ENCODE measurements at places on chromosomes 7 and 10. TPM values are rescaled to one million over a fixed set of nuclear protein-coding genes. Genes with fewer than 3 reads are reported as not detected.

- no peak for DNase-seq
These were observed 61.6 kb downstream of the MICALL2 start for GRCh38 chr7:1397491-1398327.

GRCh38 chr7:151711435-151711872, 165.5 kb downstream of the PRKAG2 start:
- no peak for DNase-seq

DNA sequence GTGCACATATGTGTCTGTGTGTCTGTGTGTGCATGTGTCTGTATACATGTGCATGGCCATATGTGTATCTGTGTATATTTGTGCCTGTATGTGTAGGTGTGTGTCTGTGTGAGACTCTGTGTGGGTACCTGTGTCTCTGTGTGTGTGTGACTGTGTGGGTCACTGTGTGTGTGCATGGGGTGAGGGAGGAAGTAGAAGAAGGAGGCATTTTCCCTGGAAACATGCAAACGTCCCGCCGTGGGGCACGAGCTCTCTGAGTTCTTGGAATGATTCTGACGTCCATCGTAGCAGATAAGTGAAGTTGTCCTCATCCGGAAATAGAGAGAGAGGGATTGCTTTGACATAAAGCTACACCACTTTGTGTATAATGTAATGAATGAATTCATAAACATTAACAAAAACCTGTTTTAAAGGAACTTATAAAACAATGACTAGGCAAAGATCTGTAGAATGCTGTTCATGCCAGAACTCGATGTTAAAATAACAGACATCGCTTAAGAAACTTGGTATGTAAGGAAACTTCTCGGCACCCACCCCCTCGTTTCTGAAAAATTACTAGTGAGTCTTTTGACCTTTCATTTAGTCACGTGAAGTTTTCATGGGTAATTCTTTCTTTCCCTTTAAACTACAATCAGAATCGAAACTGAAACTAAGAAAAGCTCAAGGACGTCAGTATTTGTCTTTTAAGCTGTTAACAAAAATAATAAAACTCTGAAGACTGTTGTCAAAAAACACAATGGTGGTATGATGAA, 43.6 kb upstream of the KLF6 start:
- no peak for DNase-seq

DNA sequence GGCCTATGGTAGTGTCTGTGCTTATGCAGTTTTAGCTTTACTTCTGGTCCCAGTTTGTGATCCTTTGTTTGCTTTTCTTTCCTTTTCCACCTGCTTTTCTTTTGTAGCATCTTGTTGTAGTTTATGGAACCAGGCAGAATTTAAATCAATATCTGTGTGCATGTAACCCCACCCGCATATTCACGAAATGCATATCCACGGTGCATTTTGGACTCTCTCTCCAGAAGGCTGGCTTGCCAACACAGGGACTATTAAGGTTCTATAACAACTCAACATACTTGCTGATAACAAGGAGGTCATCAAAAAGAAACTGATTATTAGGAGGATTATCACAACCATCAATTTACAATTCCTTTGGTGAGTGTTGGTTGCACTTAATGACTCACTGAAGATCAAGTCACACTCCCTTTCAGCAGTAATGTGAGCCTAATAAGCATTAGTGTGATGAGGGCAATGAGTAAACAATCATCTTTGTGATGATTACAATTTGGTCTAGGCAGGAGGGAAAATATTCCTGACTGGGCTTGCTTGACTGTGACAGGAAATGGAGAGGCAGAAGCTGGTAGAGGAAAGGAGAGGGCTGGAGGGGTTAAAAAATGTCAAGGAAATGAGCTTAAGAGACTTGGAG, 378.6 kb downstream of the REEP3 start:
- no peak for DNase-seq

Gene TRDMT1
- 6.0 TPM for total RNA-seq

Gene SSC4D
- 0.40 TPM for total RNA-seq

DNA sequence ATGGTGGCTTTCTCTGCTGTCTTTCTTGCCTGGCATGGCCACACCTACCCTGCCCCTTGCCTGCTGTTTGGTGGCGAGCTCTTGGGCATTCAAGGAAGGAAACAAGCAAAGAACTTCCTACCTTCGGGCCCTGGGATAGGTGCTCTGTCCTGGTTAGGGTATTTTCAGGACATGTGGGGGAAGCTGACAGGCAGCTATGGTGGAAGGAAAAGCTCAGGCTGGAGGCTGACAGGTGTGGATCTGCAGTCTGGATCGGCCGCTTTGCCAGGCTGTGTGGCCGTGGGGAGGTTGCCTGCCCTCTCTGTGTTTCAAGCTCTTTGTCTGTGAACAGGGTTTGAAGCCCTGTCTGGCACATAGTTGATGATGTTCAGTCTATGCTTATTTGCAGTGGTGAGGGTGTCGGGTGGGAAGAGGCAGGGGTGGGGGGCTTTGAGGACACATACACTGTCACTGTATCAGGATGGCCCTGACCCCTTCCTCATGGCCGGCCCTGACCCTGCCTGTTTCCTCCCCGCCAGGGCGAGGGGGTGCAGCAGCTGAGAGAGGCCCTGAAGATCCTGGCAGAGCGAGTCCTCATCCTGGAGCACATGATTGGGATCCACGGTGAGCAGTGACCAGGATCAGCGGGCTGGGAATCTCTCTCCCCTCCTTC, 73.7 kb downstream of the MYL10 start:
- no peak for DNase-seq

All from mucosa of gallbladder (tissue), 1 donor.